ENCODE measurements at places on chromosomes 2 and 18.

GRCh38 chr2:39661826-39662225, 3.9 kb upstream of the TMEM178A start:
- DNase-seq: no peak
- H3K27ac ChIP-seq: no peak overlapping the region
- no peak overlapping the region for H3K4me3 ChIP-seq
- no peaks in the 10 kb centered on the region for H3K36me3 ChIP-seq
- H3K27me3 ChIP-seq: peaks cover 4% of the 10 kb centered on the region

- no peak for DNase-seq
- H3K36me3 ChIP-seq: no peaks in the 10 kb centered on the region
- no peak overlapping the region for H3K4me3 ChIP-seq
- H3K4me1 ChIP-seq: peaks cover 15% of the 10 kb centered on the region
- H3K27ac ChIP-seq: peak overlapping the region; percentile 83
Measured at GRCh38 chr2:164896634-164897355, 55.2 kb upstream of the COBLL1 start.

GRCh38 chr2:54161660-54162424, 46.4 kb downstream of the ACYP2 start:
- no peak overlapping the region for H3K27ac ChIP-seq
- no peak overlapping the region for H3K4me3 ChIP-seq
- DNase-seq: no peak
- no peaks in the 10 kb centered on the region for H3K27me3 ChIP-seq
- peaks cover 20% of the 10 kb centered on the region for H3K4me1 ChIP-seq
- no peaks in the 10 kb centered on the region for H3K36me3 ChIP-seq

- no peak for DNase-seq
- H3K36me3 ChIP-seq: no peaks in the 10 kb centered on the region
- H3K4me1 ChIP-seq: no peaks in the 10 kb centered on the region
- H3K27me3 ChIP-seq: no peaks in the 10 kb centered on the region
- H3K27ac ChIP-seq: no peak overlapping the region
Measured at GRCh38 chr2:237365671-237366070, 48.3 kb downstream of the COL6A3 start.

- H3K27me3 ChIP-seq: no peaks in the 10 kb centered on the region
- H3K4me3 ChIP-seq: no peak overlapping the region
- H3K36me3 ChIP-seq: no peaks in the 10 kb centered on the region
- no peak for DNase-seq
Measured at GRCh38 chr2:177810906-177811305, 261.7 kb downstream of the PDE11A start.

- no peaks in the 10 kb centered on the region for H3K27me3 ChIP-seq
- no peak overlapping the region for H3K27ac ChIP-seq
- H3K4me3 ChIP-seq: no peak overlapping the region
- peaks cover 6% of the 10 kb centered on the region for H3K4me1 ChIP-seq
Measured at GRCh38 chr2:168467729-168468128, 11.7 kb downstream of the CERS6 start.

DNA sequence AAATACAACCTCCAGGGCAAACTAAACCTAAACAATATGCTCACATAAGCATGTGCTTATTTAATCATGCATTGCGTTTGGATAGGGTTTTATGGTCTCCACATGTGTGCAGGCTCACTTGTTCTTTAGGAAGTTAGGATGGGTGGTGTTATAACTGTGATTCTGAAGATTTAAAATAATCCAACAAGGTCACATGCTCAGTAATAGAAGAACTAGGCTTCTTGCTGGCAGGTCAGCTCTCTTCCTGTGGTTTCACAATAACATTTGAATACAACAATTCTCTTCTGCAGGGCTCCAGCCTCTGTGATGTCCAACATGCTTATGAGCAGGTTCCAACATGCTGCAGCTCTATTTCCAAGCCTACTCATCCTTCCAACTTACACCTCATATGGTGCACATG, 84.0 kb downstream of the MYL12B start:
- no peaks in the 10 kb centered on the region for H3K27me3 ChIP-seq
- H3K27ac ChIP-seq: no peak overlapping the region
- H3K4me3 ChIP-seq: no peak overlapping the region
- no peaks in the 10 kb centered on the region for H3K36me3 ChIP-seq
- no peaks in the 10 kb centered on the region for H3K4me1 ChIP-seq
- DNase-seq: no peak

- no peak overlapping the region for H3K27ac ChIP-seq
- no peaks in the 10 kb centered on the region for H3K36me3 ChIP-seq
- H3K4me1 ChIP-seq: no peaks in the 10 kb centered on the region
Measured at GRCh38 chr18:63025251-63026090, 294.1 kb downstream of the BCL2 start.

DNA sequence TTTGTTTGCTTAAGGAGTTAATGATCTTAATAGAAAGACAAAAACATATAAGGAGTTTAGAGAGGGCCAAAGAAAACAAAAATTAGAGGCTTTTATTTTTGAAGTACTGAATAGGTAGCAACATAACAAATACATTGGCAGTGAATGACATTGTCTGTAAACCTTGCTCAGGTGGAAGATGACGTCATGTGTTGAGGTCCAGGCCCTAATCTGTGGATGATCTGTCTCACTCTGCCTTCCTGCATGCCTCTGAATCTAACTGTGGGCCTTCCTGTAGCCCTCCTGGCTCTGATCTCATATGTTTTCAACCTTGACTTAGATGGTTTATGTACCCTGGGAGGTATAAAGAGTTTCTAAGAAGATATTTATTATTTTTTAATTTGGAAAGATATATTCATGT, 58.1 kb upstream of the DYNAP start:
- no peak overlapping the region for H3K27ac ChIP-seq
- DNase-seq: no peak
- H3K27me3 ChIP-seq: no peaks in the 10 kb centered on the region

GRCh38 chr18:40473221-40474029, 1481.6 kb upstream of the PIK3C3 start:
- H3K4me1 ChIP-seq: no peaks in the 10 kb centered on the region
- DNase-seq: no peak
- no peaks in the 10 kb centered on the region for H3K36me3 ChIP-seq
- H3K4me3 ChIP-seq: no peak overlapping the region

DNA sequence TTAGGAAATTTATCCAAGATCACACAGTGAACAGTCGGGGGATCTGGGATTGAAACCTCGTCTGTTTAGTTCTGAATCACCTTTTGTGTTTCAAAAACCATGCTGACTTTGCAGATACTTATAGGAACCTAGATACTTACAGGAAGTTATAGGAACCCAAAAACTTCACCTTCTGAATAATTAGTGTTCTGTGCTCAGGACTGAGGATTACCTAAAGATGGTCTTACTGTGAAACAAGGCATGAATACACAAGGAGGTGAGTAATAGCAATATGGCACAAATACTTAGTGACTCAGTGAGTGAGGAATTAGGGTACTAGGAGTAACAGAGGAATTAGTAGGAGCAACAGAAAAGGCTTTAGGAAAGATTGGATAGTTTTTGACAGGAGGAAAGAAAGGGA, 145.5 kb downstream of the LRATD1 start:
- no peak overlapping the region for H3K27ac ChIP-seq
- H3K4me3 ChIP-seq: no peak overlapping the region
- no peaks in the 10 kb centered on the region for H3K4me1 ChIP-seq
- no peak for DNase-seq
- H3K36me3 ChIP-seq: no peaks in the 10 kb centered on the region
- H3K27me3 ChIP-seq: no peaks in the 10 kb centered on the region

DNA sequence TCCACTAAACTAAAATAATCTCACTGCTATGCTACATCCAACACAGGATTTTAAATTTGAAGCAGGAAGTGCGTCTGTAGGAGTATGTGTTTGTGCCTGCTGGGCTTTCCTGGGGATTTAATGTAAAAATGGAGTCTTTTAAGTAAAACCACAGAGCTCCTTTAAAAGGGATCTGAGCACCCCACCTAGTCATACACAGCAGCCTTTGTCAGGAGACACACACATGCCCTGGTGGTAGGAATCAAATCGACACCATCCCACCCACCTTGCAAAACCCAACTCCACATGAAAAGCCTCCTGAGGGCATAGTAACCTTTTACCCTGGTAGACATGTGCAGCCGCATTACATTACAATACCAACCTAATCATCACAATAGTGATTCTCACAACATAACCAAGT, 29.1 kb downstream of the UXS1 start:
- DNase-seq: no peak
- H3K27ac ChIP-seq: no peak overlapping the region
- peaks cover 14% of the 10 kb centered on the region for H3K4me1 ChIP-seq
- no peaks in the 10 kb centered on the region for H3K27me3 ChIP-seq
- H3K36me3 ChIP-seq: no peaks in the 10 kb centered on the region

- no peak for DNase-seq
- H3K4me3 ChIP-seq: no peak overlapping the region
- H3K4me1 ChIP-seq: peaks cover 5% of the 10 kb centered on the region
Measured at GRCh38 chr2:161207941-161208340, 47.7 kb downstream of the TANK start.

- no peaks in the 10 kb centered on the region for H3K27me3 ChIP-seq
- no peak overlapping the region for H3K4me3 ChIP-seq
- no peaks in the 10 kb centered on the region for H3K36me3 ChIP-seq
- no peaks in the 10 kb centered on the region for H3K4me1 ChIP-seq
- DNase-seq: peak; percentile 7
Measured at GRCh38 chr2:3642521-3643215, 15.3 kb upstream of the ALLC start.

All from adrenal gland (tissue), 19 donors.